NCI-H774 (cell line): ENCODE measurements at places on chromosomes 4 and X.

GRCh38 chr4:139767585-139767984 lies 102.0 kb downstream of the MGST2 start:
- no peak for DNase-seq

- no peak for DNase-seq
These were observed 217.2 kb upstream of the HCCS start for GRCh38 chrX:10893976-10894375.

GRCh38 chr4:80094191-80094590 lies 21.2 kb upstream of the ANTXR2 start:
- DNase-seq = no peak

- DNase-seq = no peak
These were observed 56.4 kb upstream of the SPOCK3 start for GRCh38 chr4:167290678-167291077.

DNA sequence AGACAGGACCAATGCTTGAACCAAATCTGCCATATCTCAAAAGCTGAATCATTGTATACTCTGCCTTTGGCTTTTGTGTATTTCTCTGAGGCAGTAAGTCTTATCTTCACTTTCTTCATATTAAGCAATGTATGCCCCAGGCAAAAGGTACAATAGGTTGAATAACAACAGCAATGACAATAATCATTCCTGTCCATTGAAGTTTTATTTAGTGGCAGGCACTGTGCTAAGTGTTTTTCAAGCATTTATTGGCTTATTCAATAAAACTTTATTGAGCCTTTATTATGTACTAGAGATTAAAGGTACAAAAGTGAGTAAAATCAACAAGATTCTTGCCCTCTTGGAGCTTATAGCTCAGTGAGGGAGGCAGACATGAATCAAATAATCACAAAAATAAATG lies 8.2 kb upstream of the CASK start:
- no peak for DNase-seq

DNA sequence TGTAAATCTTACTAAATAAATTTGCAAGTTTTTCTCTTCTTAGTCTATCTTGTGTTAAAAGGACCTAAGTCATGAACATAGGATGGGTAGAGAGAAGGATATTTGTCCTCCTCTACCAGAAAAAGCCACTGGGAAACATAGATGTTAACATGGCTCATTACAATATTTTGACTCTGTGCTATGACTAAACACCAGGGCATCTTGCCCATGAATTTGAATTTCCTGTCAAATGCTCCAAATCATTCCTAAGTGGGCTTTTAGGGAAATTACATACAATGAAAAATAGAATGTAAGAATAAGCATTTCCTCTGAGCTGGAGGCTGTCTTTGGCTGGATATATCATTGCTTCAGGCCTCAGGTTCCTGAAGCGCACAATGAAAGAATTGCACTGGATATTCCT lies 39.1 kb downstream of the ANOS1 start:
- no peak for DNase-seq

- DNase-seq = no peak
These were observed 817.4 kb downstream of the STIM2 start for GRCh38 chr4:27678027-27678426.

- peak; percentile 64 for DNase-seq
These were observed 76.5 kb upstream of the BCOR start for GRCh38 chrX:40174001-40174853.

GRCh38 chr4:185079271-185079905 lies 61.1 kb downstream of the HELT start:
- no peak for DNase-seq

DNA sequence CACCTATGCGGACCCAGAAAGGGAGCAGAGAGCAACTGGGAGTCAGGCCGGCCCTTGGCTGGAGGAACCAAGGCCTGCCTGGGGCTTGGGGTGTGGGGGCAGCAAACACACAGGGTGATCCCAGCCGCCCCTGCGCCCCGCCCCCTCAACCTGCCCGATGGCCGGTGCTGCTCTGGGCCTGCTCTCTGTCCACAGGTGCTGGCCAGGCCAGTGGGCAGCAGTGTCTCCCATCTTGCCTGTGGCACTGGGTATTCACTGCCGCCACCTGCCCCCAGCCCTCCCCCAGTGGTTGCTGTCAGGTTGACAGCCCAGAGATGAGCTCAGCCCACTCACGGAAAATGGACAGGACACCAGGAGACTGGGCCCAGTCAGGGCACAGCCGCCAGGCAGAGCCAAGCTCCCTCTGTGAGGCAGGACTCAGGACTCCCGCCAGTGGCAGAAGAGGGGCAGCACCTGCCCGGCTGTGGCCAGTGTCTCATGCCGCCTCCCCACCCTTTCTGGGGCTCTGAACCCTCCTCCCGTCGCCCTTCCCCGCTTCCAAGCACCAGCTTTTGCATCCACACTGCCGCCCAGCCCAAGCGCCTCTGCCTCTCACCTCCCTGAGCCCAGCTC lies 4.7 kb downstream of the NKX1-1 start:
- DNase-seq = no peak
